Progenitor cell of endocrine pancreas (in vitro differentiated cells): ENCODE measurements at places on chromosomes 11 and 22.

GRCh38 chr11:108663154-108663877 is 1.6 kb upstream of the DDX10 start:
- H3K36me3 ChIP-seq = peaks cover 2% of the 10 kb centered on the region
- H3K27ac ChIP-seq = no peak overlapping the region
- H3K4me1 ChIP-seq = peaks cover 13% of the 10 kb centered on the region
- no peak overlapping the region for H3K4me3 ChIP-seq
- no peak for DNase-seq
- H3K27me3 ChIP-seq = no peaks in the 10 kb centered on the region

GRCh38 chr22:29018293-29019189 is 43.1 kb downstream of the C22orf31 start:
- H3K4me1 ChIP-seq = peaks cover 51% of the 10 kb centered on the region
- no peaks in the 10 kb centered on the region for H3K36me3 ChIP-seq
- H3K27ac ChIP-seq = no peak overlapping the region
- no peak overlapping the region for H3K4me3 ChIP-seq

DNA sequence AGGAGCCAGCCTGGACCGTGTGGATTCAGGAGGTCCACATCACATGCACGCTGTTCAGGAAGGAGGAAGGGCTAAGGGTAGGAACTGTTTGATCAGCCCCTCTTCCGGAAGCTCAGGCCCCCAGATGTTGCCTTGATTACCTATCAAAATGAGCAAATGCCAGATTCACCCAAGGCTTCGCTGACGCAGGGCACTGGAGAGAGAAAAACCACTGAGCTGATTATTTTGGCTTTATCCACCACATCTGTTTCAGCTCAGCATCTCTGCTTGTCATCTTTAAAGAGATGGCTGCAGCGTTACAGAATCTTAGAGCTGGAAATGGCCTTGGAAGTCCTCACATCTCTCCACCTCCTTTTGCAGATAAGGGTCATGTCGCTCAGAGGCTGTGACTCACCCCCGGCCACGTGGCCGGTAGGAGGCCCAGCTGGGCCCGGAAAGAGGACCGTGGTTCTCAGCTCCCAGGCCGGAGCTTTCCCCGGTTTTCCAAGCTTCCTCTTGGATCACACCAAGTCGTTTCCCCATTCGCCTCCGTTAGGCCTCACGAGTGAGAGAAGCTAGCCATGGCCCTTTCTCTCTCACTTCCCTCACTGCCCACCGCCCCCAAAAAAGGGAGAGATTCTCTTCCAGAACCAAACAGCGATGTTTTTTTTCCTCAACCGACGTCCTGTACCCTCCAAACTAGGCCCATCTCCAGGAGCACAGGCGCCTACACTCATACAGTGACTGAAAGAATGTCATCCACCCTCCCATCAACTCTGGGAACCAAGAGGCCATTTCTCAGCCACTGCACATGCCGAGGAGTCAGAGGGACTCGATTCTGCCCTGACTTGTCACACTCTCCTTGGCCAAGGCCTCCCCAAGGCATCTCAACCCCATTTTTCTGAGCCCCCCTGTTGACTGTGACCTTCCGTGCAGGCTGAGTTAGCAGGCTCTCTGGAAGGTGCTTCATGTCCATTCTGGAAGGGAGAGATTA is 37.6 kb downstream of the LIF start:
- peaks cover 27% of the 10 kb centered on the region for H3K27me3 ChIP-seq
- no peaks in the 10 kb centered on the region for H3K36me3 ChIP-seq
- no peak overlapping the region for H3K4me3 ChIP-seq
- H3K4me1 ChIP-seq = peaks cover 12% of the 10 kb centered on the region
- peak overlapping the region; percentile 62 for H3K27ac ChIP-seq

- no peak overlapping the region for H3K27ac ChIP-seq
- no peak overlapping the region for H3K4me3 ChIP-seq
- H3K36me3 ChIP-seq = no peaks in the 10 kb centered on the region
- H3K27me3 ChIP-seq = no peaks in the 10 kb centered on the region
- DNase-seq = no peak
Observed at GRCh38 chr11:21630934-21631478, 561.9 kb upstream of the ANO5 start.

GRCh38 chr11:2929531-2929949 is 320 bp upstream of the PHLDA2 start:
- H3K4me1 ChIP-seq = peaks cover 8% of the 10 kb centered on the region
- no peak overlapping the region for H3K27ac ChIP-seq
- H3K27me3 ChIP-seq = peaks cover 36% of the 10 kb centered on the region
- no peak overlapping the region for H3K4me3 ChIP-seq

DNA sequence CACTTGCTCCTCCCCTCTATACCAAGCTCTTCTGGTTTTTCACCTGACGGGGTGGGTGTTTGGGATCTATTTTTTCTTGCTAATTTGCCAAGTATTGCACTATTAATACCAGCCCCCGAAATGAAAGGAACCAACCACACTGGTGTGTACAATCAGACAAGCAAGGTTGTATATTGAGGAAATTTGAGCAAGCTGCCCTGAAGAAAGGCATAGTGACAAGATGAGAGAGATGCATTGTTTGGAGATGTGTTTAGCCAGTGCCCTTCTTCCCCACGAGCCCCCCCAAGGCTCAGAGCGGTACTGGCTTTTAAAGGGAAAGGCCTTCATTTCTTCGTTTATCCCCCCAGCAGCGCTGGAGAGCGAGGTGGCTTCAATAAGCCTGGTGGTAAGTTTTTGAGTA is 15.2 kb upstream of the GAS2L1 start:
- H3K27ac ChIP-seq = no peak overlapping the region
- peaks cover 42% of the 10 kb centered on the region for H3K36me3 ChIP-seq
- no peaks in the 10 kb centered on the region for H3K27me3 ChIP-seq
- no peaks in the 10 kb centered on the region for H3K4me1 ChIP-seq
- no peak overlapping the region for H3K4me3 ChIP-seq
- no peak for DNase-seq

DNA sequence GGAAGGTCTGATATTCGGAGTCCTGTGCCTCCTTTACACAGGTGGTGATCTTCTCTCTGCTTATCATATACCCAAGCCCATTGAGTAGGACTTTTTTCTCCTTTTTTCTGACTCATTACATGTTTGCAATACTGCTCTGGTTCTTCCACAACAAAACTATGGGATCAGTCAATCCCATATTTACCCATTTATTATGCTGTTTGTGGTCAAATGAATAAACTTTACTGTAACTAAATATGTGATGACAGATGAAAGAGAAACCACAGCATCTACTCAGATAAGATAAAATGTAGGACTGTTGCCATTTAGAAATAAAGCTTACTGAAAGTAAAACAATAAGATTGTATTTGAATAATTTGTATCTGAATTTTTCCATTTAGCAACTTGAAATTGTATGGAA is 958.7 kb upstream of the FAT3 start:
- no peak for DNase-seq
- H3K27ac ChIP-seq = no peak overlapping the region
- no peaks in the 10 kb centered on the region for H3K36me3 ChIP-seq
- H3K4me1 ChIP-seq = peaks cover 3% of the 10 kb centered on the region
- peaks cover 5% of the 10 kb centered on the region for H3K27me3 ChIP-seq
- no peak overlapping the region for H3K4me3 ChIP-seq

DNA sequence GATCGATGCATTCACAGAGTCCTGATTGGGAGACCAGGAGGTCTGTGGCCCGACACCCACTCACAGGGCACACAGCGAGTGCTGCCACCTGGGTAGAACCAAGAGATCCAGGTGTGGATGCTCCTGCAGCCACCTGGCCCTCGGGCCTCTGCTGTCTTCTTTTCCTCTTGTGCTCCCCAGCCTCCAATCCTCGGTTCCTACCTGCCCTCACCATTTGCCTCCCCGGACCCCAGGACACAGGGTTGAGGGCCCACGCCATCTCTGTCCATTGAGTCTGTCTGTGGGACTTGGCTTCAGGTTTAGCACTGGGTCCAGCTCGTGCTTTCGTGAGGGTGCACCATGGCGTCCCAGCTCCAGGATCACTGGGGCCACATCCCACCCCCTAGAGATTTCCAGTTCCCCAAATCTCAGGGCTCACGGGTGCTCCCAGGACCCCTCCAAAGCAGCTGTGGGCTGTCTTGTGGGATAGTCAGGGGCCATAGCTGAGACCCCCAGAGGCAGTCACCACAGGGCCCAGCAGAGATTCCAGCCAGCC is 591.1 kb downstream of the BRD1 start:
- no peak overlapping the region for H3K4me3 ChIP-seq
- no peaks in the 10 kb centered on the region for H3K36me3 ChIP-seq
- peaks cover 3% of the 10 kb centered on the region for H3K27me3 ChIP-seq
- no peak overlapping the region for H3K27ac ChIP-seq
- H3K4me1 ChIP-seq = peaks cover 4% of the 10 kb centered on the region

DNA sequence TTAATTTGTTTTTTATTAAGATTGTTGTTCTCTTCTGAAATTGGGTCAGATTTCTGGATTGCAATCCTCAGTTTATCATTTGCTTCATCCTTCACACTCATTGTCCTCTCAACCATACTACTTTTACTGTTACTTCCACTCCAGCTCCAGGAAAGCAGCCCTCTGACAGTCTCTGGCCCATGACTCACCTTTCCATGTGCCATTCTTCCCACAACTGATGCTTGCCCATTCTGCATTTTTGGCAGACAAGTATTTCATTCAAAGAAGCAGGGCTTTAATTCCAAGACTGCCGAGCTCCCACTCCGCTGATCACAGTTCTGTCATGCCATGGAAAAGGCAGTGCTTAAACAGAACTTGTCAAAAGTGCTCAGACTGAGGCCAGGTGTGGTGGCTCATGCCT is 139.2 kb downstream of the WNT11 start:
- DNase-seq = no peak
- peaks cover 14% of the 10 kb centered on the region for H3K36me3 ChIP-seq
- H3K4me1 ChIP-seq = no peaks in the 10 kb centered on the region
- no peaks in the 10 kb centered on the region for H3K27me3 ChIP-seq

DNA sequence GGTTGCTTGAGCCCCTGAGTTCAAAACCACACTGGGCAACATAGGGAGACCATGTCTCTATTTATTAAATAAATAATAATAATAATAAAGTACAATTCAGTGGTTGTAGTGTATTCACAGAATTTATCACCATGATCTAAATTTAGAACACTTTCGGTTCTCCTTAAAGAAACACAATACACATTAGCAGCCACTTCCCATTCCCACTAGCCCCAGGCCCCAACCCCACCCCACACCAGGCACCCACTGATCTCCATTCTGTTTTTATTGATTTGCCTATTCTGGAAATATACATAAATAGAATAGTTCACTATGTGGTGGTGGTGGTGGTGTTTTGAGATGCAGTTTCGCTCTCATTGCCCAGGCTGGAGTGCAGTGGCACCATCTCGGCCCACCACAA is 45.7 kb downstream of the BCL2L13 start:
- no peaks in the 10 kb centered on the region for H3K27me3 ChIP-seq
- no peak for DNase-seq
- peaks cover 1% of the 10 kb centered on the region for H3K36me3 ChIP-seq
- no peaks in the 10 kb centered on the region for H3K4me1 ChIP-seq
- no peak overlapping the region for H3K27ac ChIP-seq
